ENCODE measurements at places on chromosomes 11 and 22.

GRCh38 chr22:35900483-35901168 lies 128.0 kb downstream of the RBFOX2 start:
- DNase-seq: no peak

DNA sequence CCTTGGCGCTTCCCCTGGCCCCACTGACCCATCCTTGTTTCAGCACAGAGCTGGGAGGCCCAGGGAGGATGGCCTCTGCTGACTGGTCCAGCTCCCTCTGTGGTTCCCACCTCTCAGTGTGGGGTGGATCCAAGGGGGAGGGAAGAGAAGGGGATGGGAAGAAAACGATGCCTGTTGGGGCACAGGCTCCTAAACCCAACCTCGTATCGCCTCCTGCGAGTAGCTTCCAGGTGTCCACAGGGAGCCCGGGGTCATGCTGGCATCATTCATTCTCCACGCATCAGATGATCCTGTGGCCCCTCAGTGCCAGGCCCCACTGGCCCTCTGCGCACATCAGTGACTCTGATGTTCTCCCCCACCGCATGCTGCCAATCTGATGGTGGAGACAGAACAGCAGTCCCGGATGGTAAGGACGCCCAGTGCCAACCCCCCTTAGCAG lies 5.1 kb downstream of the MYEOV start:
- DNase-seq: no peak

- DNase-seq: no peak
Observed at GRCh38 chr11:17774232-17775034, 39.9 kb downstream of the KCNC1 start.

DNA sequence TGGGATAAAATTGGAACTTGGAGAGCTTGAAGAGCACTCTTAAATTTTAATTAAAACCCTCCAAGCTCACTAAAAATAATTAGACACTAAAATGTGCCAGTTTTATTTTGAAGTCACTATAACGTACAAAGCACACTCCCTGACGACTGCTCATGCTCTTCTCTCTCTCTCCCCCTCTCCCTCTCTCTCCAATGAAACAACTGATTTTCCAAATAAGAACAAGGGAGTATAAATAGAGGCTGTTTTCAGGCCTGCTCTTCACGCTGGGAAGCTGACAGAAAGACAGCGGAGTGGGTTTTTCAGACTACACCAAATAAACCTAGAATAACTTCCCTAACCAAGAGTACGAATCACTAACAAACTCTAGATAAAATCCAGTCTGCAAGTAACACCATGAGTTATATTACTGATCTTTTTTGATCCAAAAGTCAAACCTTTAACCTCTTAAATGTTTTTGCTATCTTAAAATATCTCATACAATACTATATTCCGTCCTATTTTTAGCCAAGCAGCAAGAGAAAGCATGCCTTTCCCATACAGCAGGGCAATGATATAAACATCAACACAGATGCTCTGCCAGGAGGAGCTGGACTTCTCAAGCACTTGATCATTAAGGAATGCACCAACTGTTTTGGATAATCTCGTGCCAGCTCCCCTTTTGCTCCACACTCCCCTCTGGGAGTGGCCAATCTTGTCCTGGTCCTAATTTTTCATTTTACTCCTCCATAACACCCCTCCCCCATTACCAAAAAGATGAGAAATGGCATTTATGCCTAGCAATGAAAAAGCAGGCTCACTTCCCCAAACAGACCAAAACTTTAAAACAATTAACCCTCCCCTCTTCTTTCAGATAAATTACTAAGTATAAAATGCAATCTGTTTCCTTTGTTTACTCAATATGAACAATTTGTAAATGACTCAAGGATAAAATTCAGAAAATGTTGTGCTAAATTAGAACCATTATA lies 116.9 kb downstream of the SOX6 start:
- DNase-seq: no peak

GRCh38 chr11:60316317-60316716 lies 10.7 kb upstream of the MS4A6E start:
- DNase-seq: no peak

- DNase-seq: no peak
Observed at GRCh38 chr22:30893434-30894370, 74.9 kb downstream of the MORC2 start.

- DNase-seq: no peak
Observed at GRCh38 chr11:105975128-105975527, 46.9 kb downstream of the MSANTD4 start.
